ENCODE measurements at places on chromosomes 6 and 20.

GRCh38 chr6:33652002-33652401, 30.9 kb downstream of the ITPR3 start:
- DNase-seq: no peak

- DNase-seq: no peak
These were observed 236.9 kb upstream of the JAG1 start for GRCh38 chr20:10910535-10911178.

DNA sequence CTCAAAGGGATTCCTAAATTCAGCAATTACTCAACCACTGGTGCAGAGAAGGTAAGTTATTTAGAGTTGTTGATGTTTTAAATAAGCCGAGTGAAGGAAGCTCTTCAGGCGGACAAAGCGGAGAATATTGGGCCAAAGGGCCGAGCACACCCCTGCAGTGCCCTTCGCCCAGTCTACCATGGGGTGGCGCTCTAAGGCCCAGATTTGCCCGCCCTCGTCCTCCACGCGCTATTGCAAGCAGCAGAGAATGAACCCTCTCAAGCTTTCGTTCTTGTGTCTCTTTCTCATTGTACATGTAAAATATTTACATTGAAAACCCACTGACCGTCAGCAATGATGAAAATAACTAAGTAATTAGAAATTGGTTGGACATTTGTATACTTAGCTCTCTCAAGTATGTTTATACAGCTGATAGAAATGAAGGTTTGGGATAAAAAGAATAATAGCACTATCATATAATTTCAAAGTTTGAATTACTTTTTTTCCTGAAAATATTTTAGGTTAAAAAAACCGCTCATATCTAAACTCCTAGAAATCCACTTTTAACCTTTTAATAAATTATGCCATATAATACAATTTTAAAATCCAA, 195.0 kb upstream of the CEP162 start:
- peak; percentile 17 for DNase-seq

DNA sequence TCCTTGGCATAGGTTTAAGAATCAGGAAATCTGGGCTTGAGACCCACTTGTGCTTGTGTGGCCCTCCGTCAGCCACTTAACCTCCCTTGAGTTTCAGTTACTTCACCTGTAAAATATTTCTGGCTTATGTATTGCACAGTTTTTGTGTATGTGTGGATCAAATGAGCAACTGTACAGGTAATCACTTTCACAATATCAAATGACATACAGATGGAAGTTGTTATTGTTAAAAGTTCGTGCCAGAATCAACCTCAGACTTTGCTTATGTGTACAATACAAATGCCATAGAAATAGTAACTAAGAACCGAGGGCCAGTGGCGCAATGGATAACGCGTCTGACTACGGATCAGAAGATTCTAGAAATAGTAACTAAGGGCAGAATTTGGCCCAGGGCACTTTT, 65.6 kb upstream of the KIF13A start:
- DNase-seq: no peak

DNA sequence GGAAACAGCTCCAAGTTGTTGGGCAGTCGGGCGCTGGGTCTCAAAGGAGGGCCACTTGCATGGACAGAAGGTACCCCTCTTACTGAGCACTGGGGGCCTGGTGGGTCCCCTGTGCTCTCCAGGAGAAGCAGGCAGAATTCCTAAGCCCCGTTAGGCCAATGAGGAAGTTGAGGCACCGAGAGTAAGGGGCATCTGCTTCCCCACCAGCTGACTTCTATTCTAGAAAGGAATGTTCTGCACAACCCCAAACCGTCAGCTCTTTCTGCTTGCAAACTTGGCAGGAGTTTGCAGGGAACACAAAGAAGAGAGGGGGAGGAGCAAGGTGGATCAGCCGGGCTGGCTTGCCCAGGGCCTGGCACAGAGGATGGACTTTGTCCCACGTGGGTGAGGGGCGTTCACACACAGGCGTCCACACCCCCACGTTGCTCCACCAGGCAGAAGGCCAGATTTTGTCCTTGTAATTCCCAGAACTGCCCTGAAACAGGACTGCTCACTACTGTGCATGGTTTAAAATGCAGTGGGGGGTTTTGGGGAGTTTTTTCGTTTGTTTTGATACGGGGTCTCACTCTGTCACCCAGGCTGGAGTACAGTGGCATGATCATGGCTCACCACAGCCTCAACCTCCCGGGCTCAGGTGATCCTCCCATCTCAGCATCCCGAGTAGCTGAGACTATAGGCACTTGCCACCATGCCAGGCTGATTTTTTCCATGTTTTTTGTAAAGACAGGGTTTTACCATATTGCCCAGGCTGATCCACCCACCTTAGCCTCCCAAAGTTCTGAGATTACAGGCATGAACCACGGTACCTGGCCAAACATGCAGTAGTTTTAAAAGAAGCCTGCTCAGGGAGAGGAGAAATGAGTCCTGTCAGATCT, 93.3 kb downstream of the SNX5 start:
- no peak for DNase-seq

GRCh38 chr20:59170406-59171349, 7.1 kb downstream of the ZNF831 start:
- no peak for DNase-seq

- no peak for DNase-seq
These were observed 23.6 kb downstream of the SMOC2 start for GRCh38 chr6:168464546-168464945.

GRCh38 chr6:41122373-41122772, 31.8 kb downstream of the TREML1 start:
- no peak for DNase-seq

- no peak for DNase-seq
These were observed 77.9 kb downstream of the MRPL14 start for GRCh38 chr6:44049163-44049988.

DNA sequence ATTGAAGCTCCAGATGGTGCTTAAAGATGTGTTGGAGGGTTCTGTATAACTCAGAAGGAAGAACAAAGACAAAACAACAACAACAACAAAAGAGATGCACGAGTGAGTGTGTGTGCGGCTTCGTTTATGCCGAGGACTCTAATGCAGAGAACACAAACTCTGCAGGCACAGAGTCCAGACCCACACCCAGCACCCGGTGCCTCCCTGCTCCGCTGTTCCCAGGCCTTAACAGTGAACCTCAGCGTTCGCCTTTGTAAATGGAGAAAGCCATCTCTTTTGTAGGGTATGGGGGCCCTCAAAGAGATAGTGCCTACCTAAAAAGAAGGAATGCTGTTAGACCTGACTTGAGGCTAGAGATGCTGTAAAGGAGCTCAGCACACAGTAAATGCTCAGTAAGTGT, 243.3 kb downstream of the ERMARD start:
- no peak for DNase-seq

DNA sequence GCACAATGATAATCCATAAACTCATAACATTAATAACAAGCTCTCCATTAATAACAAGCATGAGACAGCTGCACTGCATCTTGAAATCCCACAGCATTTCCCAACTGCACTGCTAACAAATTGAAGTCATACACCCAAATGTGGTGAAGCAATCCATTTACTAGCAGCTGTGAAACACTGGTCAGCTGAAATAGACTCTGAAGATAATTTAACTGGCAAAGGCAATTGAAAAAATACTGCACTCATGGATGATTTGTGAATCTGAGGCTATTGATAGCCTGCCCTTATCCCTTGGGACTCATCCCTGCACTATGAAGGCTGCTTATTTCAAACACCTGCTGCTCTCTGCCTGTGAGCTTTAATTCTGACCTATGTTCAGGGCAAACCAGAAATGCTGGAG, 49.1 kb upstream of the PLCB1 start:
- DNase-seq: no peak

DNA sequence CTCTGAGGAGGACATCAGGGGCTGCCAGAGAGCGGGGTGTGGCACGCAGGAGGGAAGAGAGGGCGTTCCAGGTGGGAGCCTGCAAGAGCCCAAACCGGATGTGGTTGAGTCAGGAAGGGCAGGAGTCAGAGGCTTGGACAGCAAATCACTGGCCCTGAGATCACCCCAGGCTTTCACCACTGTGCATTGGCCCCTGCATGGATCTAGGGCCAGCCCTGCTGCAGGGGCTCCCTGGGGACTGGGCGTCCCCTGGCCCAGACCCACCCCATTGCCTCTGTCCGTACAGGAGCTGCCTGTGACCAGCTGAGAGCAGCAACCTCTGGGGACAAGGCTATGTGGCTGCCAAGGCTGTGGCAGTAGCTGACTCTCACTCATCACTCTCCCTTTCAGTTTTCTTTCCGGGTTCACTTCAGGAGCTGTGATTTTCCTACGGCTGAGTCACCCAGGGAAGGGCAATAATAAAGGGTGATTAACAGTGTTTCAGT, 33.9 kb downstream of the KCNK17 start:
- DNase-seq: no peak

Measured in stimulated activated CD4-positive, alpha-beta T cell treated with anti-CD3 and anti-CD28 coated beads, Interleukin-15, amount 100 ng/mL, for 24 hours (primary cell).